Parietal lobe (tissue), 2 donors: ENCODE measurements at places on chromosomes 12 and 14. TPM values are rescaled to one million over a fixed set of nuclear protein-coding genes. Genes with fewer than 3 reads are reported as not detected.

Gene FBLN5
- total RNA-seq: 1.6 TPM

Gene HSP90AA1
- 484 TPM for total RNA-seq

Gene APOF
- total RNA-seq: not detected

Gene HOMEZ
- 4.1 TPM for total RNA-seq

Gene FKBP11
- total RNA-seq: 12.2 TPM

Gene UNC79
- 94.2 TPM for total RNA-seq

Gene KRT74
- not detected for total RNA-seq

Gene SRP54
- 71.4 TPM for total RNA-seq

Gene LETMD1
- total RNA-seq: 63.9 TPM

Gene KLHDC1
- 16.6 TPM for total RNA-seq

Gene TMCC3
- total RNA-seq: 8.1 TPM

Gene BEGAIN
- 23.5 TPM for total RNA-seq

Gene C3AR1
- total RNA-seq: 0.63 TPM

Gene MMP19
- total RNA-seq: not detected

Gene HOXC13
- total RNA-seq: not detected

Gene OLR1
- total RNA-seq: 3.4 TPM

Gene ASPG
- 0.31 TPM for total RNA-seq

Gene LRIG3
- 19.1 TPM for total RNA-seq

Gene ADAM21
- not detected for total RNA-seq

Gene CIDEB
- total RNA-seq: 5.6 TPM

Gene CABP1
- total RNA-seq: 6.3 TPM

Gene RNF212B
- not detected for total RNA-seq

Gene ENO2
- 146 TPM for total RNA-seq

Gene PIWIL1
- not detected for total RNA-seq

Gene DEGS2
- total RNA-seq: 0.31 TPM

Gene ACIN1
- 161 TPM for total RNA-seq

Gene PZP
- not detected for total RNA-seq

Gene NKX2-8
- not detected for total RNA-seq

Gene NFE2
- 0.63 TPM for total RNA-seq

Gene TTC9
- 26.9 TPM for total RNA-seq

Gene ST8SIA1
- 44.1 TPM for total RNA-seq

Gene DBX2
- 1.6 TPM for total RNA-seq

Gene IL23A
- not detected for total RNA-seq

Gene FGF23
- not detected for total RNA-seq

Gene MYF6
- total RNA-seq: not detected

Gene GLIPR1L1
- total RNA-seq: not detected

Gene SDR39U1
- total RNA-seq: 24.7 TPM

Gene LPAR5
- total RNA-seq: 0.94 TPM

Gene CFAP54
- total RNA-seq: 13.8 TPM

Gene CPM
- total RNA-seq: 0.94 TPM

Gene CPNE6
- total RNA-seq: 27.2 TPM
